ENCODE measurements at places on chromosomes 3 and 15.

DNA sequence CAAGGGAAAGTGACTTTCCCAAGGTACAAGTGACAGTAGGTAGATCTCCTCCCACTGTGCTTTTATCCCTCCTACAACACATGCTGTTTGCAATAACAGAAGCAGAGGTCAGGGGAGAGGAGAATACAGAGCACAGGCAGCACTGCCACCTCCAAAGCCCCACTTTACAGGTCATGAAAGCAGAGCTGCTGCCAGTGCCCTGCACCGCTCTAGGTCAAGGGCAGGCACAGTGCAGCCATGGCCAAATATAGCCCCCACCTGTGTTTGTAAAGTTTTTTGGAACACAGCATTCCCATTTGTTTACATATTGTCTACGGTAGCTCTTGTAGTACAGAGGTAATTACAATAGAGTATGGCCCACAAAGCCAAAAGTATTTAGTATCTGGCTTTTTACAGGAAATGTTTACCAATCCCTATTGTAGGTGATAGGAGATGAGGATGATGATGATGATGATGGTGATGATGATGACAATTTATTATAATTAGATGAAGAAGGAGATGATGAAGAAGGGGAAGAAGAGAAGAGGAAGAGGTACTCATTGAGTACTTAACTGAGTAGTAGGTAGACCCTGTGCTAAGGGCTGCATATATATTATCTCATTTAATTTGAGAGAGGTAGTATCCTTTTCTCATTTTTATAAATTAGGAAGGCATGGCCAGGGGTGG is 20.4 kb downstream of the HDC start:
- no peak for DNase-seq

DNA sequence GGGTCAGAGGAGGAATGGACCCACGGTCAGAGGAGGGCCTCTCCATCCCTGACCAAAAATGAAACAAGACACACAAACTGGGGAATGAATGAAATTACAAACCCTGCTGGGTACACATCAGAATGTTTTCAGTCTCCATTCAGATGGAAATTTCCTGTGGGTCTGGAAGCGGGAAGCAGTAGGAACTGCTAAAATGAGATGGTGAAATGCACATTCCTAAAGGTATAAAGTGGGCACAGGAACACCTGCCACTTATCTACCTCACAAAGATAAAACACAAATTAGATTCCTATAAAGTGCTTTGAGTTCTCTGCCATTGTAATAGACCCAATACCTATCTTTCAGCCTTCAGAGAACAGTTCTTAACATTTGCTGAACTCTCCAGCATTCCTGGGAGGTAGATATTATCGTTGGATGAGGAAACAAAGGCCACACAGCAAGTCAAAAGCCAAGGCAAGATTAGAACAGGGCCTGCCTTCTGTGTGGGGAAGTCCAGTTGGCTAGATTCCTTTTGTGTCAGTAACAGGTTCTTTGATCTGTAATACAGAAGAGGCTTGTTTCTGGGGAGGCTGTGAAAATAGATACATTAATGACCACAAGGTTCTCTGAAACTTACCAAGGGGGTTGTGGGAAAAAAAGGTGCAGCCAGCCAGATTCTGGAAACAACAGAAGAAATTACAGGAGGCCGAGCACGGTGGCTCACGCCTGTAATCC is 98.4 kb downstream of the IGF2BP2 start:
- DNase-seq, result no peak

- DNase-seq, result no peak
Measured at GRCh38 chr3:123397050-123397590, 51.8 kb downstream of the ADCY5 start.

- DNase-seq, result no peak
Measured at GRCh38 chr15:61702224-61703020, 357.8 kb downstream of the VPS13C start.

DNA sequence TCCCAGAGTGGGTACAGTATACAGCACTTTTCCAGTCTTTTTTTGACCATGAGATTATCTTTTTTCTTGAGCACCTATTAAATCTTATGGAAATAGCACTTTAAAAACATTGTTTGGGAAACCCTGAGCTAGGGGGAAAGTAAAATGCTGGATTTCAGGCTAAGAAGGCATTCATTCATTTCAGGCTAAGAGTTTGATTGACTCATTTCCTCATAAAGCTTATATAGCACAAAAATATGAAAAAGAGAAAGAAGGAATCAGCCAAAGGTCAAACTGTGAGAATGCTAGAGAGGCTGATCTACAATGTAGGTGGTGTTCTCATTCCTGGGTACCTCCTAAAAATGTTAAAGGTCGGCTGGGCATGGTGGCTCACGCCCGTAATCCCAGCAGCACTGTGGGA is 10.5 kb downstream of the TTC23 start:
- DNase-seq, result no peak

DNA sequence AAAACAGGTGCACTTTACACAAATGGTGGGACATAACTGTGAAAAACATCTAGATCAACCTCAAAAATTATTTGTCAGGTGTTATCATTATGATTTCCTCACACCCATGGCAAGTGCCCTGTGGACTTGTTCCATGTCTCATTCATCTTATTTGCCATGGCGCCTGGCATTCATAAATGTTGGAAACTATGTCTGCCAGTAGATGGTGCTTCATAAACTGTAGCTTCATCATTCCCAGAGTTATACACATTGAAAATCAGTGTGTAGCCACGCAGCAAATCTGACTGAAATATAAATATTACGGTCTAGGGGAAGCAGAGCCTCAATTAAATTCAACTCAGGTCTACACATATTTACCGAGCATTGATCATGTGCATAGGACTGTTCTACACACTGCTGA is 90.7 kb downstream of the IMPG2 start:
- DNase-seq, result no peak

DNA sequence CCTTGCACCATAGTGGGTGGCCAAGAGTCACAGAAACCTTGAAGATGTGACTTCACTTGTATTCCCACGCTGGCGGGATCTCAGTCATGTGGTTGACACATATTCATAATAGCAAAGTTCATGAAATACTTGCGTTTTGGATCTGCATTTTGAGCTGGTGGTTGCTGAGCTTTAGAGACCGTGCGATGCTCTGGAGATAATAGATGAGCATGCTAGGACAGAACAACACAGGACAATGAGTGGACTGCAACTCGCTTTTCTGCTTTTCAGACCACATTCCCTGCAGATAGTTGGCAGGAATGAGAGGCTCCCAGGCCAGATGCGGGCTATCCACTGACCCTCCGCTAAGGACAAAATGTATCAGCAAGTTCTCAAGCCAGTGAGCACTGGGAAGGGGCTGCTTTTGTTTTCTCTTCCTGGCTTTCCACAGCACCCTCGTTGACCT is 13.8 kb upstream of the STARD5 start:
- no peak for DNase-seq

DNA sequence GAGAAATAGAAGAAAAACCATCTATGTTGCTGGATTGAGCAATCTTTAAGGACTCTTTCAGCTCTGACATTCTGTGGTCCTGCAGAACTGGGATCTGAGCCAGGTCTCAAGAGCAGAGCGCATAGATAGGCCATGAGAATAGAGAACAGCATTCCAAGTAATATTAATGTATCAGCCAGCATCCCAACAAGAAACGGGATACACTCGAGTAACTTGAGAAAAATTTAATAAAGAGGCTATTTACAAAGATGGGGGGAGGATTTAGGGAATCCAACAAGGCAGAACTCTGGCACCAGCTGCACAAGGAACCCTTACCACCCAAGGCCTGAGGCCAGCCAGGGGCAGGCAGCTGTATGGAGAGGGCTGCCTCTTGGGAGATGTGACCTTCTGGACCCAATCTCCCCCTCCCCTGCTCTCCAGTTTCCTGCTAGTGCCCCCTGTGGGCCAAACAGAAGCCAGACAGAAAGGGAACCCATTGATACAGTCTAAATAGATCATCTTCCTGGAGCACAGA is 8.2 kb downstream of the TMOD2 start:
- DNase-seq, result no peak

DNA sequence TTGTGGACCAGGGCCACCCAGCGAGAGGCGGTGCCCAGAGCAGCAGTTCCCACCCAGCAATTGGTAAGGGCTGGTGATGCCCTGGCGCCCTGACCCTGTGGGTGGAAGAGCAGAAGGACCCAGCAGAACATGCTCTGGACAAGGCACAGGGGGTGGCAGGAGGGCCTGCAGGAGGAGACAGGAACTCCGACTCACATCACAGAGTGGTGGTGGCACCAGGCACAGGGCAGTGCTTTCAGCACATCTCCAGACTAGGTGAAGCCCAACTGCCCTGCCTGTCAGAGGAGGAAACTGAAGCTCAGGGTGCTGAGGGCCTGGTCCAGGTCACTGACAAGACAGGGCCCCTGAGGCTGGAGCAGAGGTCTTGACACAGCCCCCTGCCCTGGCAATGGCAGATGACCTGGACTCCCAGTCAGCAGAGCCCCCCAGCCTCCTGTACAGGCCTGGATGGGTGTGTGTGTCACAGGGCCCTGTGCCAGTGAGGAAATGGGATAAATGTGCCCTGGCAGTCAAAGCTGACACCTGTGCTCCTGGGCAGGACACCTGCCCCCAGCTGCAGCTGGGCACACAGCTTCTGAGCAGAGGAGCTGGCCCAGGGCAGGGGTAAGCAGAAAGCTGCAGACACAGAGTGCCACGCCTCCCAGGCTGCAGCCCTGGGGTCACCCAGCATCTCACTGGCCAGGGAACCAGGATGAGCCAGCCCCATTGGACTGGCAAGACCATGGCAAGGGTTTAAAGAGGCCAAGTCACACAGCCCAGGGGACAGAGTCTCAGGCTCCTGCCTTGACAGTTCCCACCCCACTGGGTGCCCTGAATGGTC is 11.4 kb downstream of the KLF15 start:
- peak; percentile 7 for DNase-seq

DNA sequence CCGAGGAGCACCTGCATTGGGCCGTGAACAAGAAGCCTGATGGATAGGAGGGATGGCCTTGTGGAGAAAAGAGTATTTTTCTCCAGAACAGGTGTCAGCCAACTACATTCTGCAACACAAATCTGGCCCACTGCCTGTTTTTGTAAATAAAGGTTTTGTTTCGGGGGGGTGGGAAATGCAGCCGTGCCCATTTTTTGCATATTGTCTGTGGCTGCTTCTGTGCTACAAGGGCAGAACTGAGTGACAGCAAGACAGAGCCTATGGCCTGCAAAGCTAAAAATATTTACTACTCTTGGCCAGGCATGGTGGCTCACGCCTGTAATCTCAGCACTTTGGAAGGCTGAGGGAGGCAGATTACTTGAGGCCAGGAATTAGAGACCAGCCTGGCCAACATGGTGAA is 95.9 kb upstream of the AKAP13 start:
- DNase-seq, result no peak

DNA sequence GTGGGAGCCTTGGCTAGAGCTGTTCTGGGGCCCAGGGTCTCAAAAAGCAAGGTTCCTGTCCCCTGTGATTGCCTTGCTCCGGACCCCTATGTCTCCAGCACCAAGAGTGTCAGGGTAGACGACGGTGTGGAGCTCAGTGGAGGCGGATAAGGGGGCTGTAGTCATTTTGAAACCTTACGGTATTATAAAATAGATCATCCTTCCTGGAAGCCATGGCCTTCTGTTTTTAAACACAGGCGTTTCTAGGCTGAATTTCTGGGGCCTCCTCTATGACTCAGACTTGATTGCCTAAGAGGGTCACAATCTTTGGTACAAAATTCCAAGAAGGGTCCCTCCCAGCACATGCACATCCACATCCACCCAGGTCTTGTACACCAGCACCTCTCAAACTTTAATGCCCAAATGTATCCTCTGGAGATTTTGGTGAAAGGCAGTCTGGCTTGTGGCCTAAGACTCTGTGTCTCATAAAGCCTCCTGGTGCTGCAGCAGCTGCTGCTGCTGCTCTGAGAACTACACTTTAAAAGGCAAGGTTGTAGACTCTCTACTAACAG is 70.5 kb upstream of the XCR1 start:
- DNase-seq, result no peak

Measured in progenitor cell of endocrine pancreas (in vitro differentiated cells).